Activated T-helper 1 cell treated with anti-CD3 and anti-CD28 coated beads, Interleukin-2, amount 50 U/mL, for 16 hours (primary cell): ENCODE measurements at places on chromosomes 11 and 22.

DNA sequence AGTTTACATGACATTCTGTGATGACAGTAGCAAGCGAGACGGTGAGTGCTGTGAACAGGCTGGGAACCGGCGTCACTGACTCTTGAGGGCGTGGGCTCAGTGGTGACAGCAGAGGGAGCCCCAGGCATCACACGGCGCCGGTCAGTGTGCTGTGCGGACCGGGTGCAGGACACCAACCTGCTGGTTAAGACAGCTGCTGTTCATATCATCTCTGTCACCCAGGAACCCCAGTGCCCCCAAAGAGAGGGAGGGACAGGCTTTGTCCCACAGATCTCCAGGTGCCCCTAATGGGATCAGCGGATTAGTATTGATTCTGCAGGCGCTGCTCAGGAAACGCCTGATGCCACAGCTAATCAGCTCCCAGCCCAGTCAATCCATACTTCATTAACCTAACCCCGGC, 18.4 kb downstream of the B3GAT1 start:
- DNase-seq = no peak

DNA sequence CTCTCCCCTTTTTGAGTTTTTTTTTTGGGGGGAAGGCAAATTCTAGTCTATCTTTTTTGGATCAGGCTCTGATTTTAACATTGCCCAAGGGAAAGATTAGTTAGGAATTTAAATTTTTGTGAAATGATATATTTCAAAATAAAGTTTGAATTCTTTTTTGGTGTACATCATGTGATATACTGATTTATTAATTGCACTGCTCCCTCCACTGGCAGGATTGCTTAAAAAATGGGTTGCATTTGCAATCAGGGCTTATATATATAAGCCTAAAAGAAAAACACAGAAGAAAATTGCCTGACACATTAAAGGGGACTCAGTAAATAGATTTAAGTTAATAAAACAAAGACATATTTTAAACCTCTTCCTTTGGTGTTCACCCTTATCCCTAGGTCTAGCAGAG, 1.2 kb downstream of the DYNC2H1 start:
- no peak for DNase-seq

DNA sequence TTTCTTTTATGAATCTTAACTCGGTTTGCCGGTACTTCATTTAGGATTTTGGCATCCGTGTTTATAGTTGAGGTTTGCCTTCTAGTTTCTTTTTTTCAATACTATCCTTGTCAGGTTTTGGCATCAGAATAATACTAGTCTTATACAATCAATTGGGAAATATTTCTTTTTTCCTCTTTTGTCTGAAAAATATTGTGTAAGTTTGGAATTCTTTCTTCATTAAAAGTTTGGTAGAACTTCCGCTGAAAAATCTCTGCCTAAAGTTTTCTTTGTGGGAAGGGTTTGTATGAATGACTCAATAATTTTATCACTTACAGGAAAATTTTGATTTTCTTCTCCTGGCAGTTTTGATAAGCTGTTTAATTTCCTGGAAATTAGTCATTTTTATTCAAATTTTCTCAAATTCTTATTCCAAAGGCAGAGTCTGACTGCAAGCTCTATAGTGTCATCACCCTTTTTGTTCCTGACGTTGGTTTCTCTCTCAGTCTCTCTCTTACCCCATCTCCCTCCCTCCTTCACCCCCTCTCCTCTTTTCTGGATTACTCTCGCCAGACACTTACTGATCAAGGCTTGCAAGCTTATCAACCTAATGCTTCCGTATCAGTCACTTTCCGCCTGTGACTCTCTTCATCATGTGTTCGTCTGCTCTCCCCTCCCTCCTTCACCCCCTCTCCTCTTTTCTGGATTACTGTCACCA, 555.7 kb downstream of the TBC1D22A start:
- no peak for DNase-seq

GRCh38 chr11:45805305-45806071, 539 bp downstream of the SLC35C1 start:
- no peak for DNase-seq

DNA sequence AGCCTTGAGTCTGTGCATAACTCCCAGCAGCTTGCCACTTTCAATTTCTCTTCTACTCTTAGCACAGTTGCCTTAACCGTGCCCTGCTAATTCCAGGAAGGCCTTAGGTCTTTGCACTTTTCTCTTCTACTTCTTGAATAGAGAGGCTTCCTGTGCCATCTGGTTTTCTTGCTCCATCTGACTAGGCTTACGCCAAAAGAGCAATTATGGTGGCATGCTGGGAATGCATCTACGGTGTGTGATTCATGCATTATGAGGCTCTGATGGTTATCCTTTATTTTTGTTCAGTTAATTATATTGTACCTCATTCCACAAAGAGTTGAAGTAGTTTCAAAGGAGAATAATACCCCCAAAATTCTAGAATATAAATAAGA, 29.4 kb downstream of the SIK2 start:
- DNase-seq = no peak

GRCh38 chr11:629237-629583, 2.2 kb upstream of the SCT start:
- DNase-seq = no peak

- DNase-seq = no peak
Observed at GRCh38 chr11:57901278-57901677, 122.4 kb upstream of the OR9Q1 start.

DNA sequence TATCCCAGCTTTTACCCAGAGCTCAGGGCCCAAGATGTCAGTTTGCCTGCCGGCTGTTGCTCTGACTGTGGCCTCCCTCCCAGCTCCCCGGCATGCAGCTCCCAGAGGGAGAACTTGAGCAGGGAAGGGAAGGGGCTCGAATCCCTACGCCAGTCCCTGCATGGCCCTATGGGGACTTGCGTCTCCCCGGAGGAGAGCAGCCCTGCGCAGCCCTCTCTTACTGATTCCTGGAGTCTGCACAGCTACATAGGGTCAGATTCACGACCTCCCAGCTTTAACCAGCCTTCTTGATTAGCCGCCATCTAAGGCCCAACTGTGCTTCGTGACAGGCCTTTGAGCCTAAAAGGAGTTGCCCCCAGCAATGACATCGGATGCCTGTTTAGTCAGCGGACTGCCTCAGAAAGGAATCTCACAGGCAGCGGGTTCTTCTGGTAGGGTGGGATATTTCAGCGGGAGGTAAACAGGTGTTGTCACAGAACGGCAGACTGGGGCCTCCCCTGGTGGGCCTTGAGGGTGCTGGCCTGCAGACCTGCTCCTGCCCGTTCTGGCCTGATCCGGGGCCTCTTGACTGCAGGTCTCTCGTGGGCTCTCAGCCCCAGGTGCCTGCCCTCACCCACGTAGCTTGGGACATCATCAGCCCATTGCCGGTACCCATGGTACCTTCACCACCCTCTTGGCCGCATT, 43.8 kb upstream of the KCNQ1OT1 start:
- DNase-seq = no peak

DNA sequence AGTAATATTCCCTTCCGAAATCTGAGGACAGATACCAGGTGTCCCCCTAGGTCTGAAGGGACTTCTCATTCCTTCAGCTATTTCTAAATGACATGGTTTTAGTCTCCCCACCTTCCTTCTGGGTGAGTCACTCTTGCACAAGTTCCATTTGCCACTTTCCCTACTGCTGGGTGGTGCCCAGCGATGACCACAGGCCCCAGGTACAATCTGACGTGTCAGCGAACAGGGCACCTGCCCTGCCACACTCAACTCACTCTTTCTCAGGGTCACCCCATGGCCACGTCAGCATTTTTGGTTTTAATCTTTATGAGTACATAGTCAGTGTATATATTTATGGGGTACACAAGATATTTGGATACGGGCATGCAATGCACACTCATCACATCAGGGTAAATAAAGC, 17.2 kb downstream of the POU2AF1 start:
- no peak for DNase-seq

DNA sequence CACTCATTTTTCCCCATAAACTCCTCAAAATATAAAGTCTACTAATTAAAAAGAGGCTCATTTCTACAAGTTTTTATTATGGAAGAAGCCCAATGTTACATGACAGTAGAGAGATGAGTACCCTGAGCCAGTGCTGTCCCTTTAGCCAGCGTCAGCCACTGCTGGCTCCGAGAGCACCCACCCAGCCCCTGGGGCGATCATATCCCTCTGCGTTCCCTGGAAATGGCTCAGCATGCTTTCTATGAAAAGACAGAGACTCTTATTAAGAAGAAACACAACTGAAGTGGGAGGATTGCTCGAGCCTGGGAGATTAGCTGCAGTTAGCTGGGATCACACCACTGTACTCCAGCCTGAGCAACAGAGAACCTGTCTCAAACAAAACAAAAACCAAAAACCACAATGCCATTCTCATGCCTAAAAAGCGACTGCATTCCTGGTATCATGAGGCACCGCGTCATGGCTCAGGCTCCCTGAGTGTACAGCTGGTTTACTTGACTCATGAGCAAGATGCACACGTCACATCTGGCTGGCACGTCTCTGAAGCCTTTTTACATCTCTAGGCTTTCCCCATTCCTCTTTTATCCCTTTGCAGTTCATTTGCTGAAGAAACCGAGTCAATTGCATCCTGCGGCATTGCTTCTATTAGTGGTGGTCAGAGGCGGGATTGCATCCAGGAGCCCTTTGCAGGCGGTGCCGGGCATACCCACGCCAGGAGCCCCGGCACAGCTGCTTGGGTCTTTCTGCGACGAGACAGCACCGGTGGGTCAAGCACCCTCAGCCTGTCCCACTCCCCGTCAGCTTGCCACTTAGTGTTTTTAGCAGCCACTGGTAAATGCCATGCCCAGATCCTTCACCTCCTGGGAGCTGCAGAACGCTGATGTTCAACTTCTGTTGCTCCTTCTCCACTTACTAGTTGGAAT, 119.9 kb downstream of the CTTN start:
- DNase-seq = no peak

GRCh38 chr11:116732271-116733042, 40.3 kb downstream of the BUD13 start:
- peak; percentile 25 for DNase-seq

DNA sequence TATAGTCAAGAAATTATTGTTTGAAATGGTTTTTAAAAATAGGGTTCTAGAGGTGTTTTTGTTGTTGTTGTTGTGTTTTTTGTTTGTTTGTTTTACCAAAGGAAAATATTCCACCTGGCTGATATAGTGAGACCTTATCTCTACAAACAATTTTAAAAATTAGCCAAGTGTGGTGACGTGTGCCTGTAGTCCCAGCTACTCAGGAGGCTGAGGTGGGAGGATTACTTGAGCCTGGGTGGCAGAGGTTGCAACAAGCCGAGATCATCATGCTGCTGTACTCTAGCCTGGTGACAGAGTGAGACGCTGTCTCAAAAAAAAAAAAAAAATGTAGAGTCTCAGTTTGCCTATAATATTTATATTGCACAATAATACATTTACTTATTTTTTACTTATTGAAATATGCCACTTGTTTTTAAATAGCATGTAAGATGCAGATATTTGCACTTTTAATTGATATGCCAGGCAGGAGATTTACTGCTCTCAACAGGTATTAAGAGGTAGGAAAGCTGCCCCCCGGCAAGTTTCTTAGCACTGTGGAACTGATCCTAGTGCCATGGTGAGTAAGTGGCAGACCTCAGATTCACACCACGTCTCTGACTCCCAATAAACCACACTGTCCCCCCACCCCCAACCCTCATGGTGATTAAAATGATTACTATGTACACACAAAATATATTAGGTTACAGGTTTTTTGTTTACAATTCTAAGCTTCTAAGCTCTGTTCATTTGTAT, 157.4 kb downstream of the TEAD1 start:
- DNase-seq = no peak

GRCh38 chr11:36501236-36501635, 8.8 kb downstream of the TRAF6 start:
- no peak for DNase-seq

DNA sequence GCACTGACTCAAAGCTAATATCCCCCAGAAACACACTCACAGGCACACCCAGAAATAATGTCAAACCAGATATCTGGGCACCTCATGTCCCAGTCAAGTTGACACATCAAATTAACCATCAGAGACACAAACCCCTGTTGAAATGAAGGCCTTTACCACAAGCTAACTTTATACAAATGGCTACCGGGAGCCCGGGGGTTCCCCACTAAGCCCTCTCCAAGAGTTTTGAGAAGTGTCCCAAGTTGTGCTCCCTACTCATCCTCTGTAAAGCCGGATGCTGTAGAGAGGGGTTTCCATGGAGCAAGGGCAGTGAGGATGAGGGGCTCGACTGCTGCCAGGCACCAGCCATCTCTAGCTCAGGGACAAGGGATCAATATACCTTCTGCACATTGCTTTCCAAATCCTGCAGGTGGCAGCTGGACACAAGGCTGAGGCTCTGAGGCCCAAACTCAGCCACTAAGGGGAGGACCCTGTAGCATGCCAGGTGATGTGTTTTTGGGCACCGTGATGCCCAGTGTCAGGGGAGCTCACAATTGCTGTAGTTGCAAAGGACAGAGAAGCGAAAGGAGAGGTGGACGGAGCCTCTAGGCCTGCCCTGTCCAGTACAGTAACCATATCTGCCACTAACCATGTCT, 145.7 kb downstream of the TTC17 start:
- no peak for DNase-seq

- no peak for DNase-seq
Observed at GRCh38 chr11:75773595-75774353, 5.2 kb downstream of the DGAT2 start.

GRCh38 chr11:8330404-8330803, 66.7 kb upstream of the LMO1 start:
- DNase-seq = no peak

GRCh38 chr11:69292221-69292648, 1.7 kb upstream of the MYEOV start:
- peak; percentile 22 for DNase-seq

GRCh38 chr11:34959770-34960169, 43.4 kb downstream of the PDHX start:
- DNase-seq = no peak

GRCh38 chr11:64122411-64123410, 43.2 kb downstream of the MACROD1 start:
- no peak for DNase-seq

DNA sequence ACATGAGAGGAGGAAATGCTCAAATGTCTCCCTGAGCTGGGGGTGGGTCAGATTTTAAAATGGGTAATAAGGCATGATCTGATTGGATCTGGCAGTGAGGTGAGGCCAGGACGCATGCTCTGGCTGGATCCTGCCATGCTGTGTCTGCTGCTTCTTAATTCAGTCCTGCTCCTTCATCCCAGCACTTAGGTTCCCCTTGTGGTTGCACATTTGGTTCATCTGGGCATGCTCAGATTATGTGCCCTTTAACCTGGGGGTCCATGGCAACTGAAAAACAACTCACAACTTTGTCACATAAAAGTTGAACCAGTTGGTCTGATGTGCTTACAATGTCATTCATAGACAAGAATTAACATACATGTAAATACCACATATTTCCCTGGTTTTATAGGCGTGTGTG, 67.9 kb downstream of the PIWIL4 start:
- no peak for DNase-seq

DNA sequence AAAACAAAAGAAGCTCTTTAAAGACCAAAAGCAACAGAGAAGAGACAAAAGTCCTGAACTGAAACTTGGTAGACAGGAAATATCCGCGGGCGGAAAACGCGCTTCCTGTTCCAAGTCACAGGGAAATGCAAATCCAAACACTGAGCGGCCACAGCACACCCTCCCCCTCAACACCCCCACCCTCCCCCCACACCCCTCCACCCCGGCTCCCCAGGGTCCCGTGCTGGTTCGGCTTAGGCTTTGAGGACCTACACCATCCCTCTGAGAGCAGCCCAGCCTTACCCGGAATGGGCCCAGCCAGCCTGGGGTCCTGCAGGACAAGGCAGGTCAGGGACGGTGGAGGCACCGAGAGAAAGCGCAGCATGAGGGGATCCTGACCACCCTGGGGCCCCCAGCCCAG, 160.4 kb downstream of the BRD1 start:
- no peak for DNase-seq
